ENCODE measurements at places on chromosomes 2 and 18. TPM values are rescaled to one million over a fixed set of nuclear protein-coding genes. Genes with fewer than 3 reads are reported as not detected.
A peak's percentile ranks its signal among the peaks of the same experiment; 100 is the strongest.

GRCh38 chr18:75574187-75574586 lies 146.7 kb upstream of the SMIM21 start:
- no peaks in the 10 kb centered on the region for H3K27me3 ChIP-seq
- no peaks in the 10 kb centered on the region for H3K4me1 ChIP-seq
- no peak overlapping the region for H3K4me3 ChIP-seq

DNA sequence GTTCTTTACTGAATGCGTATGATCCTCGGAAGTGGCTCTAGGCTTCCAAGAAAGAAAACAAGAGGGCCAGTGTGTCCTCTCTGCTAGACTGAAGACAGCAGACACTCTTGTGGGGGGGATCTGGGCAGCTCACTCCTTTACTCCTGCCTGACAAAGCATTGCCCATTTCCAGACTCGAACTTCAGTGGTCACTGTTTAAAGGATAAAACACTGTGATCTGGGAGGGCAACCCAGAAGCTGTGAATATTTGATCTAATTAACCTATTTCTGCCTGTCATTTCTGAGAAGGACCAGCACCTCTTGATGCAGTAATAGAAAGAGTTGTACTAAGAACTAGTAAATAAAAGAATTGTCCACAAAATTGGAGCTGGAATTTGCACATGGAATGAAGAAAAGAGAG lies 24.5 kb upstream of the CCDC68 start:
- no peak overlapping the region for H3K4me3 ChIP-seq
- H3K27me3 ChIP-seq, result no peaks in the 10 kb centered on the region
- no peak overlapping the region for H3K27ac ChIP-seq
- H3K4me1 ChIP-seq, result no peaks in the 10 kb centered on the region
- H3K36me3 ChIP-seq, result no peaks in the 10 kb centered on the region

DNA sequence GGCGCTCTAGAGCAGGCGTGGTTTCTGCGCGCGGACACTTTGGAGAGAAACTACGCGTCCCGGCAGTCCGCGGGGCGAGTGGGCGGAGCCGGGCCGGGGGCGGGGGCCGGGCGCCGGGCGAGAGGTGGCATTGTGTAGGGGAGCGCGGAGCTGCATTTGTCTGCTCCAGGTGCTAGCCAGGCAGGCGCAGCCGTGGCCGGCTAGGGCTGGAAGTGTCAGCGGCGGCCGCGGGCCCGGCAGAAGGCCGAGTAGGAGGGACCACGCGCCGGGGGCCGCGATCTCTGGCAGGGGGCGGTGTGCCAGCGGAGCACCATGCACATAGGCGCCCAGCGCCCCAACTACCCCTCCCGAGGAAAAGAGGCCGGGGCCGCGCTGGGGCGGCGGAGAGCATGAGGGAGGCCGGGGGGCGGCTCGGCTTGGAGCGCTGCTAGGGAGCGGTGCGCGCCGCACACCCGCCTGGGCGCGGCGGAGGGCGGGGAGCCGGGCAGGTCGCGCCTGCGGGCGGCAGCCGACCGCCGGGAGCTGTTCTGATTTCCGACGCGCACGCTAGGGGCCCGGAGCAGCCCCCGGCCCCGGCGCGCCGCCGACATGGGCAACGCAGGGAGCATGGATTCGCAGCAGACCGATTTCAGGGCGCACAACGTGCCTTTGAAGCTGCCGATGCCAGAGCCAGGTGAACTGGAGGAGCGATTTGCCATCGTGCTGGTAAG lies at the start of gene FMNL2:
TSS of gene FMNL2 (plus strand) at position 159 of the 710 bp plus-strand sequence.
- peak within 1 kb of the TSS; percentile 91 for H3K27ac ChIP-seq
- peaks cover 26% of the 10 kb centered on the region for H3K4me1 ChIP-seq
- peak; percentile 88 for DNase-seq
- peak within 1 kb of the TSS; percentile 96 for H3K4me3 ChIP-seq

DNA sequence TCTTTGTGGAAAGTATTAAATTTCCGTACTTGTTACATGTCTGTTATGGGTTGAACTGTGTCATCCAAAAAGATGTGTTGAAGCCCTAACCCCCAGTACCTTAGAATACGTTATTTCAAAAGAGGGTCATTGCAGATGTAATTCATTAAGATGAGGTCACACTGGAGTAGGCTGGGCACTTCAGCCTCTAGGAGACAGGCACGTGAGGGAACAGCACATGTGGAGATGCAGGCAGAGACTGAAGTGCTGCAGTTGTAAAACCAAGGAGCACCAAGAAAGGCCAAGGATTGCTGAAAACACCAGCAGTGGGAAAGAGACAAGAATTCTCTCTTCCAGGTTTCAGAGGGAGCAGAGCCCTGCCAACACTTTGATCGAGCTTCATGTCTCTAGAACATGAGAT lies 4.6 kb upstream of the RHBDD1 start:
- no peak overlapping the region for H3K27ac ChIP-seq
- no peaks in the 10 kb centered on the region for H3K36me3 ChIP-seq
- H3K4me1 ChIP-seq, result peaks cover 11% of the 10 kb centered on the region

CHMP1B gene
- total RNA-seq, result 30.5 TPM

SERPINB11 gene
- not detected for total RNA-seq
